HuH-7 (cell line): ENCODE measurements at places on chromosomes 1 and 21.

DNA sequence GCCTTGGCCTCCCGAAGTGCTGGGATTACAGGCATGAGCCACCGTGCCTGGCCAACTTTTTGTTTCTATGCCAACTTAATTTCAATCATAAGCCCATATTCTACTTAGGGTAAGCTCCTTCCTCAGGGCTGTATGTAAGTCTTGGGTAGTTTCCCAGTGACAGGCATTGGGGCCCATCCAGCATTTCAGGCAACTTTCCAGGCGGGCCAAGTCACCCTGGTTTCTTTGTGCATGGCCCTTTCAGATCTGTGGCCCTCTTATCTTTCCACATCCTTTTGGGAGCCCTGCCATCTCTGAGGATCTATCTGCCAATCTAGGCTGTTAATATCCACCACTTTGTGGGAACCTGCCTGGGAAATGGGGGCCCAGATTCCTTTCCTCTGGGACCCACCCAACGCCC lies 58.7 kb downstream of the TNN start:
- no peak for DNase-seq

DNA sequence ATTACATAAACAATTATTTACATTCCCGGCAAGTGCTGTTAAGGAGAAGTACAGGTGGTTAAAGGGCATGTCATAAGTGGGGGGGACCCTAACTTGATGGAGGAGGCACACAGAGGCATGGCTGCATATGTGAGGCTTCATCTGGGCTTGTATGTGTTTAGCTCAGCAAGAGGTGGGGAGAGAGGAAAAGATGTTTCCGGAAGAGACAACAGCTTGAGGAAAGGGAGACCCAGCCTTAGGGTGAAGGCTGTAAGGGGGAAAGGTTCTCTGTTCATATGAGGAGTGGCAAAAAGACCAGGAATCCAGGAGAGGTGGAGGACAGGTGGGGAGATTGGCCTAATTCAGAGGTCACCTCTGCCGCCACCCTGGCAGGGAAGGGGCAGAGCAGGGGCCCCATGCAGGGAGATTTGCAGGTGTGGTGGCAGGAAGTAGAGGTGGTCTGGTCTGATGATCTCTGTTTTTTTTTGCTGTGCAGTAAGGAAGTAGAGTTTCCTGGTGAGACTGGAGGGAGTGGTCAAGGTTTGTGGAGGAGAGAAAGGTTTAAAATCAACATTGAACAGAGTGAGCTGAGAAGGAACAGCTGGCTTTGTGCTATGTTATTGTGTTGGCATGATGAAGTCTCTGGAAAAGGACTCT lies 9.0 kb downstream of the TRAF5 start:
- DNase-seq = no peak

GRCh38 chr1:167109125-167109524 lies 15.2 kb downstream of the STYXL2 start:
- no peak for DNase-seq

DNA sequence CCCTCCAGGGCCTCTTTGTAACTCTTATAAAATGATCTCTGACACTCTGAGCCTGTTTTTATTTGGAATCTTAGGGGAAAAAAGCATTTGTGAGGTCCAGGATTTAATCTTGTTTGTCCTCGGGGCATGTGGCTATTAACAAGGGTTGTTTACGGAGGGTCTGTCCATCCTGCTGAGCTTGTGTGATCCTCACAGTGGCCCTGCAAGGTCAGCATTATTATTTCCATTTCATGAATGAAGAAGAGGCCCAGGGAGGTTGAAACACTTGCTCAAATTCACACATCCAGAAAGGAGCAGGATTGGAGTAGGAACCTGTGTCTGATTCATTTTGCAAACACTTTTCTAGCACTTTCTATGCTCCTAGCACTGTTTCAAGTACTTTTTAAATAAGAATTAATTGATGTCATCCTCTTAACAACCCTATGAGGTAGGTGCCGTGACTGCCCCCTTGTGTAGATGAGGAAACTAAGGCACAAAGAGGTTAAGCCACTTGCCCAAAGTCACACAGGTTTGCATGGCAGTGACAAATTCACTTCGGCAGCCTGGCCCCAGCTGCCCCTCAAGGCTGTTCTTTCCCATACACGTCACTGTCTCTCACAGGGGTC lies 178.9 kb downstream of the MIS18A start:
- DNase-seq = no peak

GRCh38 chr1:34276606-34277005 lies 99.9 kb downstream of the C1orf94 start:
- no peak for DNase-seq

- DNase-seq = no peak
These were observed 840 bp upstream of the HEATR1 start for GRCh38 chr1:236604905-236605806.

DNA sequence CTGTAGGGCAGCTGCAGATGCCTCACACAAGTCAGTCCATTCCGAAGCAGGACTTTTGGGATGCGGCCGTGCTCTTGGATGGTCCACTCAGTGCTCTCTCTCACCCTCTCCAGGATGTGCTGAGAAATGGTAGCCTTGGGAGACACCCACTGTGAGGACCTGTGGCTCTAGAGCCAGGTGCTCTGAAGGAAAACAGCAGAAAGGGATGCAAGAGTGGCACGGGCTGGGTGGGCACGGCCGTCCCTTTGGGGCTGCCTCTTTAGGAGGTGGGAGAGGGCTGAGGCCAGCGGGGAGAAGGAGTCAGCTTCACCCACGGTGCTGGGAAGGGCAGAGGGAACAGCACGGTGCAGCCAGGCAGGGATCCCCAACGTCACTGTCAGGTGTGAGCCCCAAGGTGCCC lies 106.1 kb downstream of the RIPK4 start:
- DNase-seq = no peak

- DNase-seq = no peak
These were observed 3.5 kb downstream of the CHODL start for GRCh38 chr21:18248171-18248570.

DNA sequence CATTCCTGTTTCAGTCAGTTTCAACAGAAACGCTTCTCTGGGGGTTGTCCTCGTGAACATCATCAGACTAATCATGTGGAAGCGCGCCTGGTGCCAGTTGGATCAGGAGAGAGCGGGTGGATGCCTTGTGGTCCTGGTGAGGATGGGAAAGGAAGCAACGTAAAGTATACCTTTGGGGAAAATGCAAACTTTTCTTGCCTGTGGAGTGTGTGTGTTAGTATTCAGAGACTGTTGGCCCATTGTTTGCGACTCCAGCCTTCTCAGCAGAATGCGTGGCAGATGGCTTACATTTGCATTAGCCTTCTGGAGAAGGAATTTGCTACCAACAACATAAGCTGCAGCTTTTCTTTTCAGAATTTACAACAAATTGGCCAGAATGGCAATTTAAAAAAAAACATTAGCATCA lies 173.9 kb downstream of the RWDD3 start:
- DNase-seq = no peak

GRCh38 chr1:50091068-50091467 lies 17.7 kb upstream of the ELAVL4 start:
- no peak for DNase-seq

DNA sequence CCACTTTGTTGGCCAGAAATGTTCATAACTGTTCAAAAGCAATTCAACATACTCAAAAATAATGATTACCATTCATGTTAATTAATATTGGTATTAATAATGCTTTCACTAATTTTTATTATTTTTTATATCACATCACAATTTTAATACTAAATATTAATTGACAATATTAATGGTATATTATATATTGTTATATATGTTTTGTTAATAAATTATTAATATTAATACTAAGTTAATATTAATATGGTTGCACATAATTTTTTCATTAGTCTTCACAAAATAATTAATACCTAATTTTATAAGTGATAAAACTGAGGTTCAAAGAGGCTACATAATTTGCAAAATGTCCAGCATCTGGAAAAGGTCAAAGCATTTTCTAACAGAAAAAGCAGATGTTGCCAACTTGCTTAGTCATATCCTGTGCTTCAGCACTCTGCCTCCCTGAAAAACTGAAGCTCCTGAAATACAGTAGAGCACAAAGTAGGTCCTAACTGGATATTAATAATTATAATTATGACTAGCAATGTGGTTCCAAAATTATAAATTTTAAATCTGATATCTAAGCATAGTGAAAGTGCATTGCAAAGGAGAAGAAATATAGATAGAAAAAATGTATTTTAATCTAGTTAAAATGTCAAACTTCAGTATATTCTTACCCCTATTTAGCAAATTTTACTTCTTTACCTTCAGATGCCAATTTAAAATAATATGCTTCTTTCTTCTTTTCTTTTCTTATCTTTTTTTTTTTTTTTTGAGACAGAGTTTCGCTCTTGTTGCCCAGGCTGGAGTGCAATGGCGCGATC lies 123.2 kb upstream of the TNFSF4 start:
- no peak for DNase-seq

GRCh38 chr1:15212954-15213291 lies 34.1 kb upstream of the FHAD1 start:
- no peak for DNase-seq

GRCh38 chr1:3454811-3455618 lies 550 bp downstream of the ARHGEF16 start:
- peak; percentile 75 for DNase-seq

GRCh38 chr21:45736690-45737484 lies 93.4 kb downstream of the PCBP3 start:
- DNase-seq = no peak

- DNase-seq = no peak
These were observed 283.3 kb upstream of the ST6GALNAC5 start for GRCh38 chr1:76583875-76584477.

DNA sequence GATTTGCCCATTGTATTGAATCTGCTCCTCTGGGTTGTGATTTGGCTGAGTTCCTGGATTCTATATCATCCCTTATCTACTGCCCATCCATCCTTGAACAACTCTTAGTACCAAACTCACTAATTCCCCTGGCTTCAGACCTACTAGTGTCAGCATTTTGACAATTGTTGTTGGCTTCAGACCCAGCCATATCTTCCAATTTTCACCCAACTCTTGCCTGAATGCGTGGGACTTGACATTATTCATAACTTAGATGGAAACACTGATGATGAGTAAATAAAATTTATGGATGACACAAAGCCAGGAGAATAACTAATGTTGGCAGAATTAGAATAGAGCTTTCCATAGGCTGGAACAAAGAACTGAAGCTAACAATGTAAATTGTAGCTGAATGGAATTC lies 27.3 kb upstream of the EDEM3 start:
- no peak for DNase-seq

GRCh38 chr1:202376247-202376646 lies 27.7 kb downstream of the PPP1R12B start:
- DNase-seq = no peak

- DNase-seq = no peak
These were observed 30.5 kb upstream of the DNAH14 start for GRCh38 chr1:224898937-224899336.

DNA sequence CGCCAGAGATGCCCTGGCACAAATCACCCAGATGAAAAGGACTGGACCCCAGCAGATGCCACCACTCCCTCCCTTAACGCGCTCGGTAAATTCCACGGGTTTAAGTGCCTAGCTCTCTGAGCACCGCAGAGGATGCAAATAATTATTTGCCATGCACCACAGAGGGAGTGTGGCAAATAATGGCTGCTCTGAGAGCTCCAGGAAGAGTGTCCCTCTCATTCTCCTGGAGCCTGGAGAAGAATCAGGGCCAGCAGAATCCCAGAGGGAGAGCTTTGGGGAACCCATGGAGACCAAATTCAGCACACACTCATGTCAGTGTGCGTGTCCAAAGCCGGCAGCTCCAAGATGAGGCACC lies 667 bp downstream of the HHIPL2 start:
- DNase-seq = no peak

DNA sequence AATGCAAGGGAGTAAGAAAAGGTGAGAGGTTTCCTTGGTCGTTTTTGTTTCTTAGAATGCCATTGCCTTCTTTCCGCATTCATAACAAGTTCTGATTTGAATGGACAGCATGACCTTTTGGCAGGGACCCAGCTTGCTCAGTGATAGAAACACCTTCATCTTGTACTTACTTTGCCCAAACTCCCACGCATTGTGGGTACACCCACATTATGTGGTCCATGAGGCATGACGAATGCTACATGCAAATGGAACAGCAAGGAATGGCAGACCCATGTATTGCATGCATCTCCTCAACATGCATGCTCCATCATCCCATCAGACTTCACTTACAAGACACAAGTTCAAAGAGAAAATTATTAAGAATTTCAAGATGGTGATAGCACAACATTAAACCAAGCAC lies 102.8 kb downstream of the CDC7 start:
- no peak for DNase-seq

DNA sequence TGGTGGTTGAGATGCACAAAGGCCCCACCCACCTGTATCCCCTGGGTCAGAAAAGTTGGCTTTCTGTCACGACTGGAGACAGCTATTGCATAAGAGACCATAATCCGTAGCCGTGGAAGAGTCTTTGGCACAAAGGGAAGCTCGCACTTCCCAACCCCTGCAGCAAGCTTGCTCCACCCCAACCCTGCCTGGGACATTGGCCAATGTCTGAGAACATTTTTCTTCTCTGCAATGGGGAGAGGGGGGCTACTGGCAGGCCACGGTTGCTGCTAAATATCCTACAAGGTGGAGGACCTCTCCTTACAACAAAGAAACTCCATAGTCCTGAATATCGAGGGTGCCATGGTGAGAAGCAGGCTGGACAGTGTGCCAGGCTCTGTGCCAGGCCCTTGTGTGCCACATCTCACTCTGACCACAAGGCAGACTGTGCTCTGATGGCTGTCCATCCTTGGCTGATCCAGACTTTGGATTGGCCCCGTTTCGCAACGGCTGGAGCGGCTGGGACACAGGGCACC lies 104.1 kb downstream of the CSMD2 start:
- no peak for DNase-seq

- no peak for DNase-seq
These were observed 3.4 kb upstream of the CMPK1 start for GRCh38 chr1:47330212-47330611.

DNA sequence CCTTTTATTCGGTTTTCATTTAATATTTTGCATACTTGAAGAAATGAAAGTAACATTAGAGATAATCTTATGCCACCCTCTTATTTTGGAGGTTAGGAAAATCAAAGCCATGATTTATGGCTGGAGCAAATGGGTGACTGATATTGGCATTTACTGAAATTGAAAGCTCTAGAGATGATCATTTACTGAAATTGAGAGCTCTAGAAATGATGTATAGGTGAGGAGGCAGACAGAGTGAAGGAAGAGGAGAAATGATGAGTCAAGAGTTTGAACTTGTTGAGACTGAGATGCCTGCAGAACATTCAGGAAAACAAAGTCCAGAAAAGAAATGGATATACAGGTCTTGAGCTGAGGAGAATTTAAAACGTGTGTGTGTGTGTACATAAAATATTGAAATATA lies 217.6 kb downstream of the LTN1 start:
- DNase-seq = no peak

- peak; percentile 26 for DNase-seq
These were observed 1.0 kb downstream of the ROR1 start for GRCh38 chr1:63774617-63775417.

- DNase-seq = no peak
These were observed 1902.3 kb downstream of the NCAM2 start for GRCh38 chr21:22900490-22900889.

GRCh38 chr21:38531039-38531541 lies 32.8 kb upstream of the ERG start:
- DNase-seq = no peak

- DNase-seq = no peak
These were observed 6.8 kb upstream of the KLF17 start for GRCh38 chr1:44111861-44112260.
